ENCODE measurements at places on chromosomes 3 and 15.

GRCh38 chr3:62365391-62366125 lies 7.8 kb downstream of the FEZF2 start:
- no peak for DNase-seq

DNA sequence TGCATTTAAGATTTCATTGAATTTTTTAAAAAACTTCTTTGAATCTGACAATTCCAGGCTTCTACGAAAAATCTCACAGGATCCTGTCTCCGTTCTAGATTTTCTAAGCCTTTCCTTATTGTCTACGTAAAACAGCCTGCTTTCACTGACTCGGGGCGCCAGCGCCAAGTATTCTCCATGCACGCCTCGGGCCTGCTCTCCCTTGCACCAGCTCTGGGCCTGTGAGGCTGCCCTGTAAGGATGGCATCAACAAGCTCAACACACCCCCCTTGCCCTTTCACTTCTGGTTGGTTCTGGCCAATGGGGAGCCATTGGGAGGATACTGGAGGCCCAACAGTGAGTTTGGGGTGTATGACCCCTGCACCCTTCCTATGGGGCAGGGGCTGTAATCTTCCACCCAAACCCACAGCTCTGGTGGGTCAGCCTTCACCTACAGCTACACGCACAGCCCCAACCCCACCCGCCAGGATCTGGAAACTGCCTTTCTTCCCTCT lies 47.8 kb downstream of the SLC41A3 start:
- DNase-seq: no peak

GRCh38 chr3:176141837-176142236 lies 1055.4 kb downstream of the TBL1XR1 start:
- no peak for DNase-seq

GRCh38 chr3:186200726-186201125 lies 91.8 kb upstream of the ETV5 start:
- DNase-seq: no peak

DNA sequence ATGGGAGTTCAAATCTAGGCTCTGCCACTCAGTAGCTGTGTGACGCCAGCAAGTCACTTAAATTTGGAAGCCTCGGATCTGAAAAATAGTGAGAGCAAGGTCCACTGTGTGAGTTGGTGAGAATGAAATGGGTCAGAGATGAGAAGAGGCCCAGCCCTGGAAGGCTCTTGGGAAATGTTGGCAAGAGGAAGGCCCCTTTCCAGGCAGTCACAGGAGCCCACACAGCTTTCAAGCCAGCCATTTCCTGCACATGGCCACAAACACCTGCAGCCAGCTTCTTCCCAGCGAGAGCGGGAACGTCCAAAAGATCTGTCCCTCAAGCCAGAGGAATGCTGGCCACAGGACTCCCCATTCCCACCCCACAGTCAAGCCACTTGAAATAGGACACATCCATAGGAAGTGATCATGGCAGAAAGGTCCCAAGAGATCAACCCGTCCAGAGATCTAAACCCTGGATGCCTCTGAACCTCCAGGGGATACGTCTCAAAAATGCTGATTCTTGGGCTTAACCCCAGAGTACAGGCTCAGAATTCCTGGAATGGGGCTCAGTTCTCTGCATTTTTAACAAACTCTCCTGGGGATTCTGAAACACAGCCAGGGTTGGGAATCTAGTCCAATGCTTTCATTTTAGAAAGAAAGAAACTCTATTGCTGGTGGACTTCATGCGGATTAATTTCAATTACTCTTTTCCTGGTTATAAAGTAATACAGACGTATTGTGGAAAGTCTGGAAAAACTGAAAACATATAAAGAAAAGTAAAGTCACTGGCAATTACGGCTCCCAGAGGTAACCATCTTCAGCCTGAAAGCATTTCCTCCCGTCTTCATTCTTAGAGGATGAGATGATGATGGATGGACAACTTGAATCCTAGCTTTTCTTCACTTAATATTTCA lies 35.9 kb downstream of the NTRK3 start:
- no peak for DNase-seq

DNA sequence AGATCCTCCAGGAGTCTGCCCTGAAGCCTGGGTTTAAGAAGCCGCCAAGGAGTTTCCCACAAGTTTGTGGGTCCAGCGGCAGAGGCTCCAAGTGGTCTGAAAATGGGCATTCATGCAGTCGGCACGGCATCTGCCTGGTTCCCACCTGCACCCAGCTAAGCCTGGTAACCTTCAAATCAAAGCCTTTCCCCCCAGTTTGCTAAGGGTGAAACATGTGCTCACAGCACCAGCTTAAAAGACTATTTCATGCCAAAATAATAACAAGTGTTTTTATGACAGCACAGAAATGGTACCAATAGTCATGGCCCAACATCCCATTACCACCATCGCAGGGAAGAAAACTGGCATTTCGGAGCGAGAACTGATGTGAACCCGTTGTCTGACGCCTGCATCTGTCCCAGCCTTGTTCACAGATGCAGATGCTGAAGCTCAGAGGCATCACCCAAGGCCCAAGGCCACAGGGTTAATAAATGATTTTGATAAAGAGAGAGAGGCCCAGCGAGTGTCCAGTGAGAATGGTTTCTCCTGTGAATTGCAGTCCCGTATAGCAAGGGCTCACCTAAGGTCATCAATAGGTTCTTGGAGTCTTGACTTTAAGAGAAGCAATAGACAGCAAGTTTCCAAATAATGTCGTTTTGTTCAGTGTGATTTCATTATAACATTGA lies 188.0 kb upstream of the TPM1 start:
- DNase-seq: no peak

DNA sequence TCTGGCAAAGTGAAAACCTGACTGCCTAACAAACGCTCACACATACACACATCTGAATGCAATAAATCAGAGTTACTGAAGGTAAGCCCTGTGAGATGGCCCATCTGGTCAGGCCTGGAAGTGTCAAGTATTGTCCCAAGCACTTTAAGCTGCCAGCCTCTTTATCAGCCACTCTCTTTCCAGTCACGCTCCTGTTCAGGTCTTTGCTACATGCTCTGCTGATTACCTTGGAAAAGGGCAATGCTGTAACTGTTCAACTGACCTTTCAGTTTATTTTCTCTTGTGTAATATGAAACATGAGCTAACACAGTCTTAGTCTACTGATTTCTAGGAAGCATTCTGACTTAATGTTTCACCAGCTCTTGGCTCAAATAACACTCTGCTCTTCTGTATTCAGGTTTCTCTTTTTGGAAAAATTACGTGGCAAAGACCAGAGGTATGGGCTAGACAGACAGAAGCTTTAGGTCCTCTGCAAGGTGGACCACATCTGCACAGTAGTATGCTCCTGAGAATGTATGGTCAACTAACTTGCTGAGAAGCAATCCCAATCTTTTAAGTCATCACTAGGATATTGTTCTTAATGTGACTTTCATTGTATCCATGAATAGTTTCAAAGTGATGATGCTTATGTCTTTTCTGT lies 44.5 kb downstream of the GBE1 start:
- DNase-seq: no peak

DNA sequence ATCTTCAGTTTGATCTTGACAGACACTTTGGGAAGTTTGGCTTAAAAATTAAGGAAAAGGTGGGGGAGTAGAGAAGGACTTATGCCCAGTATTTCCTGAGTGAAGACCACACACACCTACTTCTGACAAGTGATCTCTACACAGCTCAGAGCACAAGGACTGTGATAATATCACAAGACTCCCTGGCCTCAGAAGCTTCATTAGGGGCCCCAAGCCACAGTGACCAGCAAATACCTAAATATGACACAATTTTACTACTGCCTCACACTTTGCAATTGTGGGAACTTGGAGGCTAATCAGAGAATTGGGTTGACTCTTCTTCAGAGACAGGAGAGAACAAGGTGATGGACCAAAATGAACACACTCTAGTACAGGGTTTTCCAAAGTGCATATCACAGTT lies 2.6 kb downstream of the ILDR1 start:
- no peak for DNase-seq

GRCh38 chr3:187848401-187848800 lies 103.1 kb upstream of the BCL6 start:
- DNase-seq: no peak

GRCh38 chr15:25170113-25170731 lies 215.4 kb downstream of the SNRPN start:
- DNase-seq: no peak

DNA sequence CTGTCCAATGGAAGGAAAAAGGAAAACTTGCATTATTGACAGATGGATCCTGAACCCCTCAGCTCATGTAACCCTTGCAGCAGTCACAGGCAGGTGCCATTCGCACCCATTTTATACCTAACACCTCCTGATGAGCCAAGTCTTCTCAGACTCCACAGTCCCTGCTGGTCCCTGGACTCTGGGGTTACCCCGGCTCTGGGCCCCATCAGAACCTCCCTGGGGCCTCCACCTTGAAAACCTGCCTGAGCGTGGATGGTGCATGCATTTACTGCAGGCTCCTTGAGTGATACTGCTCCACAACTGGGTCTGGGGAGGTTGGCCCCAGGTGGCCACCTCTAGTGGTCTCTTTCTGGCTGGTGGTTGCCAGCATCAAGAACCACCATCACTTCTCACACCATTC lies 15.9 kb upstream of the DOCK3 start:
- no peak for DNase-seq

DNA sequence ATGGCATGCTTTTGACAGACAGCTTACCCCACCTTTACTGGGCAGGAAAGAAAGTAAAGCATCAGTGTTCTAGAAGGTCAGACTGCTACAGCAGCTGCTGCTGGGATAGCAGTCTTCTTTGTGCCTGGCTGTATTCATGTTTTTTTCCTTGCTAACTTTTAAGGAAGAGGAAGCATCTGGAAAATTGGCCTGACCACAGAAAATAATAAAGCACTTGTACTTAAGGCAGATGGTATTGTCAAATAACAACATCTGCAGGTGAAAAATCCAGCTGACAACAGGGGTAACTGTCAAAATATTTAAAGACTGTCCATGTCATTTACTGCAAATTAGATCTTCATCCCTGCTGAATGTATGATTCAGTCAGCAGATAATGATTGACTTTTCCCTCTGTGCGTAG lies 229.0 kb downstream of the OXSM start:
- DNase-seq: no peak

- no peak for DNase-seq
Observed at GRCh38 chr15:69793431-69793780, 304.3 kb downstream of the TLE3 start.

- DNase-seq: no peak
Observed at GRCh38 chr15:60708684-60709083, 229.7 kb upstream of the ICE2 start.

- DNase-seq: no peak
Observed at GRCh38 chr3:120568202-120568531, 28.0 kb upstream of the NDUFB4 start.

GRCh38 chr3:88433568-88433967 lies 283.8 kb downstream of the C3orf38 start:
- no peak for DNase-seq

GRCh38 chr3:63279005-63279841 lies 1.1 kb downstream of the SYNPR start:
- DNase-seq: no peak

DNA sequence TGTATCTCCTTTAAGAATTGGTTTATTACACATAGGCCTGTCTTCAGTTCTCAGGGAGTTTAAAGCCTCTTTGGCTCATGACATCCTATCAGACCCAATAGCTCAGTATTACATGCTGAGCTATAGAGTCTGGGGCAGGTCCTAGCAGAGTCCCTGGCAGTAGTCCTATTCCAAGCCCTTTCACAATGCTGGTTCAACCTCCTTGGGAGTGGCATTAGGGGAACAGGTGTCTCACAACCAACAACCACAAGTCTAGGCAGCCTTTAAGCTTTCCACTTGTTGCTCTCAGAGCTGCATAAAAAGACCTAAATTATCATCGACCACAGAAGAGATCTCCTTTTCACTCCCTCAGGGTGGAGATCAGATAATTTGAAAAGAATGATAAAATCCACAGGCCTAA lies 22.8 kb upstream of the C2CD4B start:
- no peak for DNase-seq

GRCh38 chr3:127760361-127760760 lies 62.0 kb downstream of the MGLL start:
- DNase-seq: no peak

GRCh38 chr3:174329321-174329720 lies 529.8 kb upstream of the NAALADL2 start:
- no peak for DNase-seq

DNA sequence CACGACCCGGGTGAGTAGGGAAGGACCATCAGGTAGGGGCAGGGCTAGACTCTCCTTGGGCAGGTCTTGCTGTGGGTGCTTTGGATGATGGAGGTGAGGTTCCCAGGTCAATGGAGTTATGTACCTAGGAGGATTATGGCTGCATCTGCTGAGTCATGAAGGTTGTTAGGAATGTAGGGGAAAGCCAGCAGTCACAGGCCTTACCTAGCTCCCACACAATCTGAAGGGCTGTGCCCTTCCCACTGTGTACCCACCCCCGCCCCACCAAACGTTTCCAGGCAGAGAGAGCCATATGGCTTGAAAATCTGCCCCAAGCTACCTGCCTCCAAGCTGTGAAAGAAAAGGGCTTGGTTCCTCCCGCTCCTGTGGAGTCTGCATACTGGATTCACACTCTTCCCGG lies 573.4 kb upstream of the DPPA4 start:
- no peak for DNase-seq

GRCh38 chr15:77021803-77022381 lies 27.0 kb downstream of the PSTPIP1 start:
- DNase-seq: no peak

- DNase-seq: no peak
Observed at GRCh38 chr3:18787441-18787840, 360.9 kb upstream of the KCNH8 start.

DNA sequence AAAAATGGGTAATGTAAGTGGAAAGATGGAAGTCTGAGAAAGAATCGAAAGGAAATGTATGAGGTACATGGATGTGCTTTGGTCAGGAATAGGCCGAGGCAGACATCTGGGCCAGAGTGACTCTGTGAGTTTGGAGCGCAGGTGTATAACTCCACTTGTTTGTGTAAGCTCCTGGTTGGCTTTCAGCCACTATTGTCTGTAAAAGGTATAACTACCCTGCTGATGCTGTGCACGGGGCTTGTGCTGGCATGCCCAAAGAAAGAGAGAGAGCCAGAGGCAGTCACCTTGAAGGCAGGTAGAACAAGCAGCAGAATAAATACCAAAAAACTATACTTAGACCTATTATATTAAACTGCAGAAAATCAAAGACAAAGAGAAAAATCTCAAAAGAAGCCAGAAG lies 32.7 kb upstream of the CD96 start:
- DNase-seq: no peak

DNA sequence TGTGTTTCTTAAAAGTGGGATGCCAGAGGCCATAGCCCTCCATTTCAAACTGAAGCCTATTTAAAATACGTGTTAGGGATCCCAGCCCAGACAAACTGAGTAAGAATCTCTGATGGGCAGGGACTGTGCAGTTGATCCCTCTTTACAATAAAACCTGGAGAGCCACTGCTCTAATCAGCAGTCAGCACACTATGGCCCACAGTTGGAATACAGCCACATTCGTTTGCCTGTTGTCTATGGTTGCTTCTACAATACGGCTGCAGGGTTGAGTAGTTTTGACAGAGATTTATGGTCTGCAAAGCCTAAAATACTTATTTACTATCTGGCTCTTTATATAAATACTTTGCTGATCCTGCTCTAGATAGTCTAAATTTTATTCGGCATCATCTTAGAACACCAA lies 32.4 kb downstream of the TJP1 start:
- DNase-seq: no peak

- no peak for DNase-seq
Observed at GRCh38 chr3:20769430-20769829, 583.4 kb upstream of the SGO1 start.
